ENCODE measurements at places on chromosomes 6 and 20. TPM values are rescaled to one million over a fixed set of nuclear protein-coding genes. Genes with fewer than 3 reads are reported as not detected.

Gene NFATC2
- 29.9 TPM for total RNA-seq

DNA sequence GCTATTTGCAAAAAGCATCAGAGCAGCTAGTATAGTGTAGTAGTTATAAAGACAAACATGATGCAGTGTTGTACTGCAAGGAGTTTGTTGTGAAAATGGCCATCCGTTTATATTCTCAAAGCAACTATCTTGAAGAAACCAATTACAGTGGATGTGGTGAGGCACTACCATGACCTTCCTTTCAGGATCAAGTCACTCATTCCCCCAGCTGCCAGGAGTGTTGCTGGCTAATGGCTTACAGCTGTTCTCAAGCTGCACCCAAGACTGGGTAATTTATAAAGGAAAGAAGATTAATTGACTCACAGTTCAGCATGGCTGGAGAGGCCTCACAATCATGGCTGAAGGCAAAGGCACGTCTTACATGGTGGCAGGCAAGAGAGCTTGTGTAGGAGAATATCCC, 29.0 kb downstream of the ADGRF4 start:
- no peak for DNase-seq

Gene FILIP1
- total RNA-seq = not detected

DNA sequence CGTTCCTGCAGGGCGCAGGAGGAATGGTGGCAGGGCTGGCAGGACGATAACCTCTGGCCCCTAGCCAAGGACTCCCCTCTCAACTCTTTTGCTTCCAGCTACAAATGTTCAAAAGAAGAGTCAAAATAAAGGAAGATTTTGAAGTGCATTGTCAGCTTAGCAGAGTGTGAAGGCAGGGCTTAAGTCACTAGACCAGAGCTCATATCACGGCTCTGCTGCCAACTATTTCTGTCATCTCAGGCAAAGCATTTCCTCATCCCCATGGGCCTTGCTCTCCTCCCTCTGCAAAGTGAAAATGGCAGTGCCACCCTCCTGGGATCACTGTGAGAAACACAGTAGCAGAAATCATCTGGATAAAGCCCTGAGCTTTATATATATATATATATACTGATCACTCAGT, 36.7 kb downstream of the CFAP61 start:
- no peak for DNase-seq

DNA sequence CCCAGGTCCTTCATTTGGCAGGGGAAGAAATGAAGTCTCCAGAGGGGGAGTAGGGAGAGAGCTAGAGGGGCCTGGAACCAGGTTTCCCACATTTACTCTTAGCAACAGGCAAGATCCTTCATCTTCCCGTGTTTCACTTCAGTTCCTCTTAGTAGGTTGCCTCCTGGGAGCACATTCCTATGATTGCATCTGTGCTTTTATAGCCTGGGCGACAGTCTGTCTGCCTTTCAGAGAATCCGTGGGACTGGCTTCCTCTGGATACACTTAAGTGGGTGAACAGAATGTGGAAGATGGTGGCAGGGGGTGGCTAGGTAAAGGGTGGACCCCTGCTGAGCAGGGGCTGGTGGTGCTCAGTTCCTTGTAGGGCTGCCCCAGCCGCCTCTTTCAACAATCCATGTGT, 33.4 kb downstream of the STK35 start:
- no peak for DNase-seq

Gene NT5DC1
- total RNA-seq = 41.6 TPM
